ENCODE measurements at places on chromosomes 1 and 21.

- no peak for DNase-seq
These were observed 5.2 kb downstream of the CCN1 start for GRCh38 chr1:85585799-85586198.

DNA sequence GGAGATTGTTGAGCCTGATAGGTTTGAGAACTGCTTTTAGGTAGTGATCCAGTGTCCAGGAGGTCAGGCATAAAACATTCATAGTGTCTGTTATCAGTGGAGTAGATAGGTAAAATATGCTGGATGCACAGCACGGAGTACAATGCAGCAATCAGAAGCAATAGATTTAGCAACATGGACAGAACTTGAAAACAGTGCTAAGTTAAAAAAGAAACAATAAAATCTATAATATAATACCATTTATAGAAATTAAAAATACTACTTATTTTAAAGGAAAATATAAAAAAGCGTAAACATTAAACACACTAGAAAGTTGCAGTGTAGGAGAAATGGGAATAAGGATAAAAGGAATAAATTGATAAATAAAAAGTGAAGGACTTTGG lies 3.4 kb upstream of the TAF13 start:
- no peak for DNase-seq

GRCh38 chr1:21233490-21233889 lies 56.8 kb downstream of the ECE1 start:
- no peak for DNase-seq

GRCh38 chr1:246335151-246335550 lies 171.9 kb downstream of the SMYD3 start:
- DNase-seq: no peak

- no peak for DNase-seq
These were observed 1.2 kb downstream of the TRABD2B start for GRCh38 chr1:47996060-47996405.

DNA sequence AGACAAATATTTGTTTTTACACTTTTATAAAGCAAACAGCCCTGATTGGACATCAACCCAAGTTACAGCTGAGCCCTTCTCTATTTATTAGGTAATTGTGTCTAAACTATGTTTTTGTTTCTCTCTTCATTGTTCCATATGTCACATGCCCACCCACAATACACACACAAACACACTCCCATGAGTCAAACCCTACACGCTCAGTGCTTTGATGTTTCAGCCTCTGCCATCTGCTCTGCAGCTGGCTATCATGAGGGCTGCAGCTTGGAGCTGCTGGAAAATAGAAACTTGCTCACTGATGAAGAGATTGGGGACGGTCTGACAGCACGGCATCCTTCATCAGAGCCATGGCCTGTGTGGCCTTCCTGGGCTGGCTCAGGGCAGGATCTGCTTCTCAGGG lies 41.7 kb downstream of the PSMG1 start:
- no peak for DNase-seq

- no peak for DNase-seq
These were observed 184.6 kb downstream of the TGFB2 start for GRCh38 chr1:218529646-218530300.
